ENCODE measurements at places on chromosomes 4 and X.

DNA sequence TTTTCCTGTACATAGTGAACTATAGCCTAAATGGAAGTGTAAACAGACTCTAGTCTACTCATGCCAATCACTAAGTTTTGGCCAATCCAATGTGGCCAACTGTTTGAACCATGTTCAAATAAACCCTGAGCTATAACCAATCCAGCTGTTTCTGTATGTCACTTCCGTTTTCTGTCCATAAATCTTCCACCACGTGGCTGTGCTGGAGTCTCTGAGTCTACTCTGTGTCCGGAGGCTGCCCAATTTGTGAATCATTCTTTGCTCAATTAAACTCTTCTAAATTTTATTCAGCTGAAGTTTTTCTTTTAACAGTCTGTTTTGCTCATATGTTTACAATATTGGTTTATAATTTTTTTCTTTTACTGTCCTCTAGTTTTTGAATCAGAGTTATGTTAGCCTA lies 112.3 kb upstream of the BANK1 start:
- no peak for DNase-seq

DNA sequence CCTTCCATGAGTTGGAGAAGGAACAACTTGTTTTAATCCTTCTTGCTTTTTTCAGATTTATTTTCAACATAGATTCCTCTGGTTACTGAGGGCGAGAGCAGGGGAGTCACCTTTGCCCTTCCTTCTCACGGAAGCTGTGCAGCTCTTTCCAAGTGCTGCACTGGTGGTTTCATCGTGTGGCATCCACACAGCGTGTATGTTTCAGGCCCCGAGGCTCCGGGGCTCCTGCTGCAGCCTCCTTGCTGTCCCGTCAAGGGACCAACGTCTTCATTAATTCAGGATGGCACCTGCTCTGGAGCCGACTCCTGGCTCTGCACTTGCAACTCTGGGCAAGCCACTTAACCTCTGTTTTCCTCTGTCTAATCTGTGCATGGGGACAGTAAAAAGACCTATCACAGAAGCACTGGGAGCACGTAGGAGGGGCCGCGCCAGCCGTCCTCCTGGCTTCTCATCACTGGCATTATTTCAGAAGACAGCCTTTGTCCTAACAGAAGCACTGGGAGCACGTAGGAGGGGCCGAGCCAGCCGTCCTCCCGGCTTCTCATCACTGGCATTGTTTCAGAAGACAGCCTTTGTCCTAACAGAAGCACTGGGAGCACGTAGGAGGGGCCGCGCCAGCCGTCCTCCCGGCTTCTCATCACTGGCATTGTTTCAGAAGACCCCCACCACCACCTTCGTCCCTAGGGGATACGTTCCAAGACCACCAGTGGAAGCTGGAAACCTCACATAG lies 117.8 kb upstream of the NKX1-1 start:
- no peak for DNase-seq

DNA sequence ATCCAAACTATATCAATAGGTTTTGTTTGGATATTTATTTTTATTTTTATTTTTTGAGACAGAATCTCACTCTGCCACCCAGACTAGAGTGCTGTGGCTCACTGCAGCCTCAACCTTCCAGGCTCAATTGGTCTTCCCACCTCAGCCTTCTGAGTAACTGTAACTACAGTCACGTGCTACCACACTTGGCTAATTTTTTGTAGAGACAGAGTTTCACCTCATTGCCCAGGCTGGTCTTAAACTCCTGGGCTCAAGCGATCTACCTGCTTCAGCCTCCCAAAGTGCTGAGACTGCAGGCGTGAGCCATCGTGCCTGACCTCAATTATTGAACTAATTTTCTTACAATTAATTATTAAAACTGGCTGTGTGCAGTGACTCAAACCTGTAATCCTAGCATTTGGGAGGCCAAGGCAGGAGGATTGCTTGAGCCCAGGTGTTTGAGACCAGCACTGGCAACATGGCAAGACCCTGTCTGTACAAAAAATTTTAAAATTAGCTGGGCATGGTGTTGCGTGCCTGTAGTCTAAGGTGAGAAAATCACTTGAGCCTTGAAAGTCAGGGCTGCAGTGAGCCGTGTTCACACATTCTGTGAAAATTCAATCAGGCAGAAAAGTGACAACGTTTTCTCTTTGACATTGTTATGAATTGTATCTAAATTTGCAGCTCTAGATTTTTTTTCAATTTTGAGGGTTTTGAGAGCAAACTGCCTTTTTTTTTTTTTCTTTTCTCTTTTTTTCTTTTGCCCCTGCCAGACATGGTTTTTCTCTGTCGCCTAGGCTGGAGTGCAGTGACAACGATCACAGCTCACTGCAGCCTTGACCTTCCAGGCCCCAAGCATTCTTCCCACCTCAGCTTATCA lies 66.0 kb downstream of the UBE2K start:
- no peak for DNase-seq

DNA sequence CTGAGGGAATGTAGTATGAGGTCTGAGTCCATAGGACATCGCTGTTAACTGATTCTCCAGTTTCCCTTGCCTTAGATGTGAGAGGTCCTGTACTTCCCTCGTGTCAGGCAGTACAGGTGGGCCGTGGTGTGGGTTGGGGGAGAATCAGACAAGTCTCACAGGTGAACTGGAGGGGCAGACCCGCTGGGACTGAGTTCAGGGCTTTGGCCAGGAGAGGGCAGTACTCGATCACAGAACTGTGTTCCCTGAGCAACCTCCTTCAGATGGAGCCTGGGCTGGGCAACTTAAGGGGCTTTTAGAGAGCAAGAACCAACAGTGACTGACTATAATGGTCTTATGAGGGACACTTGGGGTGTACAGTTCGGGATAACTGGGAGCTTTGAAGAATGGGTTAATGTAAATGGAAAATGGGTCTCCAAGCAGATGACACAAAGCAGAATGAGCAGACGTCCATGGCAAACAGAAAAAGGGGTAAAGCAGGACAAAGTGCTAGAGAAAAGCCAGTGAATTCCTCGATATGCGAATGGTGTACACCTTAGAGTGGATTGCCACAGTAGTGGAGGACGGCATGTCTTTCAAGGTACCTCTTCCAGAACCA lies 83.6 kb downstream of the CCNG2 start:
- DNase-seq = peak; percentile 60

- DNase-seq = peak; percentile 72
These were observed 140.2 kb upstream of the KLF3 start for GRCh38 chr4:38523524-38524448.

- no peak for DNase-seq
These were observed 92.6 kb downstream of the ANTXR2 start for GRCh38 chr4:79980448-79980847.

DNA sequence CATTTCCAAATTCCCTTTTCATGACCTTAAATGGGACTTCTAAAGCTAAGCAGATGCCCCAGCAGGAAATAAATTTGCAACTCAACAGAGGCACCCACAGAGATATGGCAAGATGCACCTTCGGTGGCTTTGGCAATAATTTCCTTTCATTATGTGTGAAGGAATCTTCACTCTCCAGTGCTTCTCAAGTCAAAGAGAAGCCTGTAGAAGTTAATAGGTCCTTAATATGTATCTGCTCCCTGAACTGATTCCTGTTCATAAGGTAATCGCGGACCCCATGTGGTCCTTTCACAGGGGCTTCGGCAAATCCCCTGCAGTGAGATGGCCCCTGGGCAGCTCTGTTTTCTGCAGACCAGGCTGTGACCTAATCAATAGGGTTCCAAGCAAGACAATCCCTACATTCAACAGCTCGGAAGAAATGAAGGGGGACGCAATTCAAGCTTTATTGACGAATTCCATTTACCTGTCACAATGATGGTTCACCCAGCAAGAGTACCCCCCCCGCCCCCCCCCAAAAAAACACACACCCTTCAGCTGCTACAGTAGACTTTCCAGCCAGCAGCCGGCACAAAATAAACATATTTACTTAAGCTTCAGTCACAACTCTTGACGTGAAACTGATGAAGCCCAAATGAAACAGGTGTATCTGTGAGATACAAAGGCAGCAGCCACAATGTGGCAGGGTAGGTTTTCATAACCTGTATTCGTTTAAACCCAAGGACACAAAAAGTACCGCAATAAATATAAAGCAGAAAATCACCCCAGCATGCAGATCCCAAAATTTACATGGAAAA lies 35.3 kb downstream of the FAT1 start:
- DNase-seq = no peak

- no peak for DNase-seq
These were observed 26.7 kb upstream of the TMPRSS11D start for GRCh38 chr4:67910585-67910905.

GRCh38 chrX:71910643-71910985 lies at the start of gene NHSL2:
Gene NHSL2 (plus strand): TSS chrX:71910845.
- peak; percentile 32 for DNase-seq

All from stimulated activated CD4-positive, alpha-beta T cell treated with anti-CD3 and anti-CD28 coated beads, Interleukin-4, amount 100 ng/mL, for 24 hours (primary cell).